ENCODE measurements at places on chromosomes 5 and 9.

- peak; percentile 48 for DNase-seq
Observed at GRCh38 chr9:15306068-15306756, 804 bp downstream of the TTC39B start.

GRCh38 chr5:159182691-159183090 lies 26.7 kb downstream of the RNF145 start:
- no peak for DNase-seq

DNA sequence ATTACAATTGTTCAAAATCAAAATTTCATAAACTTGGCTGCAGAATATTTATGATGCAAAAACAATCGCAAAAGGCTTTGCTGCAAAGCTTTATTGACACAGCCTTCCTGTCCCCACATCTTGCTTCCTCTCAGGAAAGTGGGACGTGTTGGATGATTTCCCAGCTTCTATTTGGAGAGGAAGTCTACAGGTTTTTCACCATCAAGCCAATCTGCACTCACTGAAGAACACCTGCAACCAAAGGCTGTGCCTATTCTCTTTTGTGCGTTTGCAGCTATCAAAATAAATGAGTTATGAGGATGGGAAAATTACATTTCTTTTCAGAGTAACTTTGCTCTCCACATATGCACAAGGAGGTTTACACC lies 214.4 kb downstream of the PLK2 start:
- no peak for DNase-seq

DNA sequence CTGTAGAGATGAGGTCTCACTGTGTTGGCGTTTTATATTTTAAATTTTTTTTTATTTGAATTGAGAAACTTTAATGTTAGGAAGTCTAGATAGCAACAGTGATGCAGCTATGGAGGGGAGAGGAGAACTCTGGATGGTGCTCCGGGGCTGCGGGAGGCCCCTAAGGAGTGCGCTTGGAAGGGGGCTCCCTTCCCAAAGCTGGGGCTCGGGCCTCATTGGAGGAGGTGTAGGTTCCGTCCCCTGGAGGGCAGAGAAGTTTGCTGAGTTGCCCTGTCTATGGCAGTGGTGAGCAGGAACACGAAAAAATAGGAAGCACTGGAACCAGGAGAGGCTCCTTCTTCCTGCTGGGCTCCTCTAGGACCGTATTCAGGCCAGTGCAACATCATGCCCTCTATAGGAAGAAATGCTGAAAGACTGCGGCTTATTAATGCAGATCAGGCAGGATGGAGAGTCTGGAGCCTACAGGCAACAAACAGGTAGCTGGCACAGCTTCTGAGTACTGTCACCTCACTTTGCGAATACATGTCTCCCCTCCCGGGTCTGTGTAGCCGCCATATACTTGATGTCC lies 16.1 kb downstream of the AHRR start:
- no peak for DNase-seq

GRCh38 chr5:78809444-78809843 lies 160.9 kb upstream of the LHFPL2 start:
- no peak for DNase-seq

DNA sequence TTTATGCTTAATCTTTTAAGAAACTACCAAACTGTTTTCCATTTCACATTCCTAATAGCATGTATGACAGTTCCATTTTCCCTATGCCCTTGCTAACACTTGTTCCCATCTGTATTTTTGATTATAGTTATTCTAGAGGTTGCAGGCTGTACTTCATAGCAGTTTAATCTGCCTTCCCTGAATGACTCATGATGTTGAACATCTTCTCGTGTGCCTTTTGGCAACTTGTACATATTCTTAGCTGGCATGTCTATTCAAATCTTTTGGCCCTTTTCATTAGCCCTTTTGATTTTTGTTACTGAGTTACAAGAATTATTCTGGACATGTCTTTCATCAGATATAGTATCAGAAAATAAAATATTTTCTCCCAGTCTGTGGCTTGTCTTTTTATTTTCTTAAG lies 320.3 kb downstream of the DIRAS2 start:
- DNase-seq: no peak

GRCh38 chr9:77751341-77752091 lies 103.4 kb upstream of the GNA14 start:
- DNase-seq: no peak

DNA sequence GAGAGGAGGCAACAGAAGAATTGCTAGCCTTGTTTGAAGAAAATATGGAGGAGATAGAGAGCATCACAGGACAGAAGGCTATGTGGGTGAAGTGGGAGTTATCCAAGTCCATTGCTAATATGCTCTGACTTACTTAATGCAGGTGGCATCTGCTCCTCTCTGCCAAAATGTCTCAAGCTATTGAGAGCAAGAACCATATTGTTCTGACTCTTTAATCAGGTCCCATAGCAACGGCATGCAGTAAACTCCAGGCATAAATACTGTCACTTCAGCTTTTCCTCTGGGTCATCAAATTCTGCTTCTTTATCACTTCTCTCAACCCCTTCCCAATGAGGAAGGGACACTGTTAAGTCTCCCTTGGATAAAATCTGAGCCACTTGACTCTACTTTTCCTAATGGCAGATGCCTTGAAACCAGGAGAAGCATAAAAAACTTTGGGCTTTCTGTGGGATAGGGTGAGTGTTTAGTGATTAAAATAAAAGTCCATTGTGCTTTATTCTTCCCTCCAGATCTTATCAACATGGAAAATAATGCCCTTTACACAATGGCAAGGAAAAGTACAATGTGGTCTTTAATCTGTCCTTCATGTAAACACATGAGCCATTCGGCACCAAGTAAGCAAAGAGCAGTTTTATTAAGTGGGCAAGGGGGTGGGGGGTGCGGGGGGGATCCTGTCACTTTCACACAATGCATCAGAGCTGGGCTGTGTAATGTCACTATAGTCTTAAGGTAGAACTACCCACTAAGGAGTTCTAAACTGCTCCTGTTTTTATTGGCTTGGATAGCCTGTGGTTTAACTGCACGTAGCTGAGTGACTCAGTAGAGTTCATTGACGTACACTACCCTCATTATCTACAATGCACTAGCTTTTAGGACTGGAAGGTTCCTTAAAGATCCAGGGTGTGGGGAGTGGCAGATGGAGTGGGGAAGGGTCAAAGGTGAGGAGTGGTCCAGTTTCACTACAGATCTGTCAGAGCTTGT lies 71.0 kb upstream of the TARS1 start:
- no peak for DNase-seq

GRCh38 chr9:89168901-89169813 lies 9.5 kb downstream of the SHC3 start:
- DNase-seq: no peak

GRCh38 chr5:143147902-143148301 lies 255.6 kb downstream of the NR3C1 start:
- no peak for DNase-seq

DNA sequence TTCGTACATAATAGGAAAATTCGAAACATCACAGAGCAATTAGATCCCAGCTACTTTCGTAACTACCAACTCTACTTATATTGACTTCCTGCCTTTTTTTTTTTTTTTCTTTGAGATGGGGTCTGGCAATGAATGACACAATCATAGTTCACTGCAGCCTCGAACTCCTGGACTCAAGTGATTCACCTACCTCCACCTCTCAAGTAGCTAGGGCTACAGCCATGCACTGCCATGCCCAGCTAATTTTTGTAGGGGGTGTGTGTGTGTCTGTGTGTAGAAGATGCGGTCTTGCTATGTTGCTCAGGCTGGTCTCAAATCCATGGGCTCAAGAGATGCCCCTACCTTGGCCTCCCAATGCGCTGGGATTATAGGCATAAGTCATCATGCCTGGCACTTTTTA lies 5.8 kb upstream of the PAIP2 start:
- no peak for DNase-seq

- DNase-seq: no peak
Observed at GRCh38 chr5:84032324-84032723, 311.7 kb upstream of the HAPLN1 start.

- DNase-seq: no peak
Observed at GRCh38 chr9:129442803-129443511, 177.9 kb downstream of the C9orf50 start.

GRCh38 chr5:100551183-100551582 lies 16.0 kb downstream of the FAM174A start:
- no peak for DNase-seq

- DNase-seq: no peak
Observed at GRCh38 chr5:11289208-11289607, 528.2 kb upstream of the DAP start.

- no peak for DNase-seq
Observed at GRCh38 chr5:174410716-174411478, 313.5 kb upstream of the MSX2 start.

GRCh38 chr5:167309941-167310517 lies 981.4 kb upstream of the WWC1 start:
- no peak for DNase-seq

GRCh38 chr9:16425562-16426231 lies 444.8 kb downstream of the BNC2 start:
- DNase-seq: no peak

DNA sequence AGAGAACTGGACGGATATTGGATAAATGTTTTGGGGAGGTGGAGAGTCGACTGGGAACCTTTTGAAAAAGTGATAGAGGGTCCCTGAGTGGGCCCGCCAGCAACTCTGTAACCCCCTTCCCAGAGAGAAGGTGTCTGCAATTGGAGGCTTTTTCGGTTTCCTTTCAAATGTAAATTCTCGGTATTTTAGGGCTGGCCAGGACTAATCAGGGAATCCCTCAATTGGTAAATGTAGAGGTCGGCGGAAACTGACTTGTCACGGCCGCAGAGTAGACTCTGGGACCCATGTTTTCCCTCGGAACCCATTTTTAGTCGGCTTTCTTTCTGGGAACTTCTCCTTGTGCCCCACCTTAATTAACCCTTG lies 524 bp downstream of the CCNB1 start:
- peak; percentile 24 for DNase-seq

DNA sequence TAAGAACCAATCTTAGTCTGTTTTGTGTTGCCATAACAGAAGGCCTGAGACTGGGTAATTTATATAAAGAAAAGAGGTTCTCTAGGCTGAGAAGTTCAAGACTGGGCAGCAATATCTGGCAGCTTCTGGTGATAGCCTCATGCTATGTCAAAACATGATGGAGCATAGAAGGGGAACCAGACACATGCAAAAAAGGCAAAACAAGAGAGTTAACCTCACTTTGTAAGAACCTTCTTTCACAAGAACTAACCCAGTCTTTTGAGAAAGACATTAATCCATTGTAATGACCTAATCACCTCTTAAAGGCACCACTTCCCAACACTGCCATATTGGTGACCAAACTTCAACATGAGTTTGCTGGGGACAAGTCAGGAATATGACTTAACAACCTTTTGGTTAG lies 37.3 kb downstream of the FSD1L start:
- DNase-seq: no peak

DNA sequence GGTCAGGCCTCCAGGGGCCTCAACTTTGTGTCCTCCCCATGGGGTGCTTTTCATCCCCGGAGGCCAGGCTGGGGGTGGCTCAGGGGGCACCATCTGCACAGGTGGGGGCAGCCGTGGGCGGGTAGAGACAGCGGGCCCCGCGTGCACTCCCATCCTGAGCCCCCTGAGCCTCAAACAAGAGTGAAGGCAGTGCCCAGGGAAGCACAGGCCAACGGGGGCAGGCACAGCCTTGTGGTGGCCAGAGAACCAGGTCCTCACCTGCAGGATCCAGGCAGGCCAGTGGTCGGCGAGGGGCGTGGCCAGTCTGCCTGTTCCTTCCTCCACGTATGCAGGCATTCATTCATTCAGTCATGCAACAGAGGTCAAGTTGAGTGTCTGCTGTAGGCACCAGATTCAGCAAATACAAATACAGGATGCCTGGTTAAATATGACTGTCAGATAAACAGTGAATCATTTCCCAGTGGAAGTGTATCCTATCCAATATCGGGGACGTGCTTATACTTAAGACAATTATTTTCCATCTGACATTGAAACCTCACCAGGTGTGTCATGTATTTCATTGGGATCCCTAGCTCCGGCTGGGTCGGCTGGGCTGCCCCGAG lies 22.3 kb downstream of the KCNT1 start:
- DNase-seq: no peak

DNA sequence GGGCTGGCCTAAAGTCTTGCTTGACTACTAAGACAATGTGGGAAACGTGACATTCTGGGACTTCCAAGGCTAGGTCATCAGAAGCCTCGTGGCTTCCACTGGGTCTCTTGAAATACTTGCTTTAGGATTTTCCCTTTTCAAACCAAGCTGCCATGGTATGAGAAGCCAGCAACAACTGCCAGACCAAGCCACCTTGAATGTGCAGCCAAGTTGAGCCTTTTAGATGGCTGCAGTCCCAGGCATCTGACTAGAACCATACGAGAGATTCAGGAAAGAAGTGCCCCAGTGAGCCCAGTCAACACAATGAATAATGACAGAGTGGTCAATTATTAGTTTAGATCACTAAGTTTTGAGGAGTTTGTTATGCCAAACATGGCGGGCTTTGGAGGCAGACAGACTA lies 143.3 kb downstream of the SLF1 start:
- DNase-seq: no peak

- no peak for DNase-seq
Observed at GRCh38 chr9:76704593-76705204, 59.5 kb upstream of the PCA3 start.

DNA sequence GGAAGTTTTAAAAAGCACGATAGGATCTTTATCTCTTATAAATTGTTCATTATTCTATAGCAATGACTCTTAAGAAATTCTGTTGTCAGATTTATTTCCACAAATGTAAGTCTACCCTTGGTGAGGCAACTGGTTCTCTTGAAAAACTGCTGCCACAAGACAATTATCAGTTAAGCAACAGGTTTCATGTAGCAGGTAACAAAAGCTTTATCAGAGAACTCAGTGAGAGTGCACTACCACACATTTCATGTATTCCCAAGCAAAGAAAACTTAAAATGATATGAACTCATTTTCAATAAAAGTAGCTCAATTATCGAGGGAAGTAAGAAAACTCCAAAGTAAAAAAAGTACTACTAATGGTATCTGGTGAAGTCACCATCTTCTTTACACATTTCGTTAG lies 9.4 kb downstream of the NR6A1 start:
- no peak for DNase-seq

DNA sequence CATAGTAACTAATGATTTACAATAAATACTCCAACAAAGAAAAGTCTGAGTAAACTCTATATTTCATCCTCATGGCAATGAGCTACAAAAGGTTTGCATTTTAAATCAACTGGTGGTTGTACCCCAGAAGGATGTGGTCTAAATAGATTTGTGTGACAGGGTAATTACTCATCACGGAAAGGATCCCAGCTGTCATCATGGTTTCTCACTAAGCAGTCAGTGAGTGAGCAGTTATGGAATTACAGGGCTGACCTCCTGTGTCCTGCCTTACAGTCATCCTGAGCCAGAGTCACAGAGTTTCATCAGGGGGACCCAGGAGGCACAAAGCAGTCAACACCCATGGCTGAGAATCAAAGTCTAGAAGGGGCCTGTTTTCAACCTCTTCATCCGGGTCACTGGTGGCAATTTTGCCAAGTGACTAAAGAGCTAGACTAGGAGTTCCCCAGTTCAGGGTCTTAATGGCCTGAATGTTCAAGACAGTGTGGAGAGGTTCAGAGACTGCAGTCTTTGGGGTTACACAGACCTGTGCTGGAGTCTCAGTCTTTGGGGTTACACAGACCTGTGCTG lies 210.7 kb upstream of the SLC24A2 start:
- peak; percentile 82 for DNase-seq

GRCh38 chr9:27712806-27713205 lies 139.5 kb upstream of the C9orf72 start:
- DNase-seq: no peak
